ENCODE measurements at places on chromosomes 1 and 21.
A peak's percentile ranks its signal among the peaks of the same experiment; 100 is the strongest.

GRCh38 chr1:227388214-227389168 is 70.2 kb upstream of the CDC42BPA start:
- DNase-seq = peak; percentile 66

- no peak for DNase-seq
Measured at GRCh38 chr1:3187415-3188149, 118.6 kb downstream of the PRDM16 start.

GRCh38 chr1:205335692-205336091 is 14.1 kb upstream of the NUAK2 start:
- DNase-seq = peak; percentile 93

GRCh38 chr1:17020502-17020901 is 8.8 kb upstream of the ATP13A2 start:
- DNase-seq = no peak

GRCh38 chr1:21631944-21632887 is 36.9 kb downstream of the RAP1GAP start:
- DNase-seq = no peak

GRCh38 chr1:226884966-226885820 is 14.8 kb downstream of the PSEN2 start:
- no peak for DNase-seq

DNA sequence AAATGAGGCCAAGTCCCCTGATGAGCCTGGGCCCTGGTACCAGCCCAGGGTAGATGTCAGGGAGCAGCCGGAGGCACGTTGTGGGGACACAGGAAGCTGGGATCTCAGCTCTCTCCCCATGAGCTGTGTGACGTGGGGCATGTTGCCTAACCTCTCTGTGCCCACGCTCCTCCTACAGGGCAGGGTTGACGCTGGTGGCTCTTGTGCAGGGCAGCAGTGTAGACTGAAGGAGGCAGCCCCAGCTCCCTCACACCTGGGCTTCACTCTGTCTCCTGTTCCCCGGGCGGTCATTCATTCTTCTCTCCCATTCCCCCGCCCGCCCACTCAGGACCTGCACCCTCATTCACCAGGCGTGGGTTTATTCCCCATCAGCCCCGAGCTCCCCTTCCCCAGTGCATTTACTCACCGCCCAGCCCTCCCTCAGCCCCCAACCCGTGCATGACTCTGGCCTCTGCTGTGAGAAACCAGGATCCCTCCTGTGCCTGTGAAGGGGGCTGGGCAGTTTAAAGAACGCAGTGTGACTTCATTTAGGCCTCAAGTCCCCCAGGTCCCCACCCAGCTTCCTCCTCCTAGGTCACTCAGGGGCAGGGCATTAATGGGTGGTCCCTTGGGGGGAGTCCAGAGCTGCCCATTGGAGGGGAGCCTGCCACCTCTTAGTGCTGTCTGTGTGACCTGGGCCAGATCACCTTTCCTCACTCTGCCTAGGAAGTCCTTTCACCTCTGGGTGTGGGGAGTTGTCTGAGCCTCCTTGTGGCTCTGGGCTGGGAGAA is 285.7 kb downstream of the PTPRU start:
- peak; percentile 43 for DNase-seq

- DNase-seq = no peak
Measured at GRCh38 chr1:245404952-245405351, 250.2 kb downstream of the KIF26B start.

DNA sequence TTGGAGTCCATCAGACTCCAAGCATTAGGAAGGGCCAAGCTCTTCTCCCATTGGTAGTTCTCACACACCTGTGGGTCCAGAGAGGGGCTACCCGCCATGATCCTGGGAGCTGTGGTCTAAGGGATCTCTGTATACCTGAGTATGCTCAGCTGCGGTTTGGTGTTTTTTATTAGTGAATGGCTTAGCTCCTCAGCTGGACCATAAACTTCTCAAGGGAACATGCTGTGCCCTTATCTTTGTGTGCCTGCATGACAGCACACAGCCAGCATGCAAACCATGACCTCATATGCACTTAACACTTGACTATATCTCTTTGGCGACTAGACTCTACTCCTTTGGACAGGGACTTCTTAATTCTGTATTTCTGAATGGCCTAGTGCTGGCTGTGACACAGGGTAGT is 94.5 kb downstream of the CD58 start:
- no peak for DNase-seq

DNA sequence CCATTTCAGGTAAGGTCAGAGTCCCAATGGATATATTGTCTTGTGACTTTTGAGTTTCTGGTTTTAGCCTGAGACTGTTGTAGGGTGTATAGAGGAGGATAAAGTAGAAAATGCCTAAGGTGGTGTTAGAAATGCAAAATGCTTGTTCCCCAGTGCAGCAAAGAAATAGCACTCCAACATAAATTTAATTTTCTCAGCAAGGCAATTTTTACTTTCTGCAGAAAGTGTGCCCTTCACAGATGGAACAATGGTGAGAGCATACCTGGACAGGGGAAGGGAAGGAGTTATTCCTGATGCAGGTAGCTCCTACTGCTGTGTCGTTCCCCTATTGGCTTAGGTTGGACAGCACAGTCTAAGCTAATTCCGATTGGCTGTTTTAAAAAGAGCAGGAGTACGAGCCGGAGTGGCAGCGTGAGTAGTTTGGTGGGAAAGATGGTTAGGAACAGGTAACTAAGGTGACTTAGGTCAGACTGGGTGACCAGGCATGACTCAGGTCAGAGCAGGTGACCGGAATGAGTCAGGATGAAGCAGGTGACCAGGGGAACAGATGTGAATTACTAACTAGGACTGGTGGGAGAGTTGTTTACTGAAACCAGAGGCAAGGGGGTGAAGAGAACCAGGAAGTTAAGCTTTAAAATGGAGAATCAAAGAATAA is 21.5 kb downstream of the SPATA45 start:
- peak; percentile 73 for DNase-seq

DNA sequence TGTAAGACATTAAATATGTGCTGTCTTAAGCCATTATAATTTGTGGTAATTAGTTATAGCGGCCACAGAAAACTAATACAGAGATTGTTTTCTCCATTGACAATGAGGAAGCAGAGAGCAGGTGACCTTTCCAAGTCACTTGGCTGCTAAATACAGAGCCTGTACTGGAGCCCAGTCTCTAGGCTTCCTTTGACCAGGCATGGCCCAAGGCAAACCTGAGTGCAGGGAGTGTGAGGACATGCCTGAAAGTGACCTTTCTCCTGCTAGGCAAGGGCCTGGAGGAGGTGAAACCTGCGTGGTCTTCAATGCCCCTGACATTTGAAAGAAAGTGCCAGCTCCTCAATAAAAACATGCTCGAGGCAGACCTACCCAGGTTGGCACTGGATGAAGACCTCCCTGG is 12.5 kb upstream of the CHI3L1 start:
- DNase-seq = no peak

- DNase-seq = peak; percentile 57
Measured at GRCh38 chr1:229058729-229059128, 212.2 kb upstream of the RAB4A start.

- peak; percentile 59 for DNase-seq
Measured at GRCh38 chr1:197683895-197684553, 91.3 kb downstream of the DENND1B start.

- no peak for DNase-seq
Measured at GRCh38 chr1:183101081-183101480, 77.9 kb downstream of the LAMC1 start.

GRCh38 chr1:33055210-33056008 is 18.7 kb upstream of the AK2 start:
- DNase-seq = peak; percentile 90

- DNase-seq = no peak
Measured at GRCh38 chr1:72140222-72140621, 142.1 kb downstream of the NEGR1 start.

DNA sequence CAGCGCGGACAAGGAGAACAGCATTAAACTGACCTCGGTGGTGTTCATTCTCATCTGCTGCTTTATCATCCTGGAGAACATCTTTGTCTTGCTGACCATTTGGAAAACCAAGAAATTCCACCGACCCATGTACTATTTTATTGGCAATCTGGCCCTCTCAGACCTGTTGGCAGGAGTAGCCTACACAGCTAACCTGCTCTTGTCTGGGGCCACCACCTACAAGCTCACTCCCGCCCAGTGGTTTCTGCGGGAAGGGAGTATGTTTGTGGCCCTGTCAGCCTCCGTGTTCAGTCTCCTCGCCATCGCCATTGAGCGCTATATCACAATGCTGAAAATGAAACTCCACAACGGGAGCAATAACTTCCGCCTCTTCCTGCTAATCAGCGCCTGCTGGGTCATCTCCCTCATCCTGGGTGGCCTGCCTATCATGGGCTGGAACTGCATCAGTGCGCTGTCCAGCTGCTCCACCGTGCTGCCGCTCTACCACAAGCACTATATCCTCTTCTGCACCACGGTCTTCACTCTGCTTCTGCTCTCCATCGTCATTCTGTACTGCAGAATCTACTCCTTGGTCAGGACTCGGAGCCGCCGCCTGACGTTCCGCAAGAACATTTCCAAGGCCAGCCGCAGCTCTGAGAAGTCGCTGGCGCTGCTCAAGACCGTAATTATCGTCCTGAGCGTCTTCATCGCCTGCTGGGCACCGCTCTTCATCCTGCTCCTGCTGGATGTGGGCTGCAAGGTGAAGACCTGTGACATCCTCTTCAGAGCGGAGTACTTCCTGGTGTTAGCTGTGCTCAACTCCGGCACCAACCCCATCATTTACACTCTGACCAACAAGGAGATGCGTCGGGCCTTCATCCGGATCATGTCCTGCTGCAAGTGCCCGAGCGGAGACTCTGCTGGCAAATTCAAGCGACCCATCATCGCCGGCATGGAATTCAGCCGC is 2.5 kb downstream of the S1PR1 start:
- no peak for DNase-seq

- no peak for DNase-seq
Measured at GRCh38 chr1:6823793-6824192, 38.5 kb downstream of the CAMTA1 start.

DNA sequence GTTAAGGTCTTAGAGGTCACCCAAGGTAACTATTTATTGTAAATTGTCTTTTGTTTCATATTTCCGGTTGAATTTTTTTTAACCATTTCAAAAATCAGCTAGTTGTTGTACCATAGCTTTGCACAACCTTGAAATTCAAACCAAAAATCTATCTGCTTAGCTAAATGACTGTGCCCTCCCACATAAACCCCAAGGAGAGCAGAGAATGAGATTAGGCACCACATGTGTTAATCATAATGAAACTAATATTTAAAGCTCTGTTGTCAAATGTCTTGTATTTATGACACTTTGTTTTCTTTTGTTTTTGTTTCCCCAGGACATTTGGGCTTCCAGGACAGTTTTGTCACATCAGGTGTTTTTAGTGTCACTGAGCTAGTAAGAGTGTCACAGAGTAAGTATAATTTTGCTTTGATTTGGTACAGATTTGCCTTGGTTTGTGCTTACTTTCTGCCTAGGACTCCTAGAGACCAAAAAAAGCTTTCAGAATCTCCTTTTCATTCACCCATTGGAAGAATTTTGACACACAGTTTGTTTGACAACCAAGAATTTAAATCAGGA is 249.9 kb downstream of the NFIA start:
- DNase-seq = no peak

GRCh38 chr1:61300899-61301298 is 218.5 kb downstream of the NFIA start:
- no peak for DNase-seq

DNA sequence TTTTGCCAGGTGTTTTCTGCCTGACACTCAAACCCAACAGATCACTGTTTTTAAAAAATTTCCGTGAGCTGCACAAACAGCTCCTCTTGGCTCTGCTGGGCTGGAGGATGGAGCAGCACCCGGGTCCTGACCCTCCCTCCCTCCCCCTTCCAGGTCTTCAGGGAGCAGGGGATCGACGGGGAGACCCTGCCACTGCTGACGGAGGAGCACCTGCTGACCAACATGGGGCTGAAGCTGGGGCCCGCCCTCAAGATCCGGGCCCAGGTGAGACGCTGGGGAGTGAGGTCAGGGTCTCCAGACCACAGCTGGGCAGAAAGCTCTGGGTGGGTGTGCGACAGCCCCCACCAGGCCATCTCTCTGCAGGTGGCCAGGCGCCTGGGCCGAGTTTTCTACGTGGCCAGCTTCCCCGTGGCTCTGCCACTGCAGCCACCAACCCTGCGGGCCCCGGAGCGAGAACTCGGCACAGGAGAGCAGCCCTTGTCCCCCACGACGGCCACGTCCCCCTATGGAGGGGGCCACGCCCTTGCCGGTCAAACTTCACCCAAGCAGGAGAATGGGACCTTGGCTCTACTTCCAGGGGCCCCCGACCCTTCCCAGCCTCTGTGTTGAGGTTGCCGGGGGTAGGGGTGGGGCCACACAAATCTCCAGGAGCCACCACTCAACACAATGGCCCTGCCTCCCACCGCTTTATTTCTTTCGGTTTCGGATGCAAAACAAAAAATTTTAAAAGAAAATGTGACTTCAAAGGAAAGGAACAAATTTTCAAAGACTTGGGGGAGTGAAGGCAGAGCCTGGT is 15.3 kb downstream of the NOC2L start:
- no peak for DNase-seq

DNA sequence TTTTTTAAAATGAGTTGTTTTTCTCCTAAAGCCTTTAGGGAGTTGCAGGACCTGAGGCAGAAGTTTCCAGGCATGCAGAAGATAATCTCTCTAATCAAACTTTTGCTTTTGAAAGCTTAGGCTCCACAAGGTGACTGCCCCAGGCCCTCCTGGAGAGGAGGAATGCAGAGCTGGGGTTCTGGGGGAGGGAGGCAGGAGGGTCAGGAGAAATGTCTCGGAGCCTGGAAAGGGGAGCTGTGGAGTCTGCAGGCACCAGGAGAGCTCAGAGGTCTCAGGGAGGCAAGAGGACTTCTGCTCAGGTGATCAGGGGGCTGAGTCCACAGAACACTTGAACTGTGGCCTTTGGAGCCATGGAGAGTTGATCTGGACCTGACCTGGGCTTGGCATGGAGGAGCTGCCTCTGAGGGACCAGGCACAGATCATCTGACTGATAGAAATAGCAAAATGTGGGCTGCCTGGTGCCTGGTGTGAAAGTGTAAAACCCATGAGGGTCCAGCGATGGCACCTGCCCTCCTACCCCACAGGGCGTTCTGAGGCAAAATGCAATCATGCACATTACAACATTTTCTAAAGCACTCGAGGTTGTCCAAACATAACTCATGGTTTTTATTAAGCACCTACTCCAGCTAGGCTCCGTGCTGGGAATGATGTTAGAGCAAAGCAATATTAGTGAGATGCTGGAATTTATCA is 10.0 kb upstream of the ABCG1 start:
- DNase-seq = peak; percentile 64

GRCh38 chr21:35197191-35197590 is 148.1 kb upstream of the RUNX1 start:
- no peak for DNase-seq

DNA sequence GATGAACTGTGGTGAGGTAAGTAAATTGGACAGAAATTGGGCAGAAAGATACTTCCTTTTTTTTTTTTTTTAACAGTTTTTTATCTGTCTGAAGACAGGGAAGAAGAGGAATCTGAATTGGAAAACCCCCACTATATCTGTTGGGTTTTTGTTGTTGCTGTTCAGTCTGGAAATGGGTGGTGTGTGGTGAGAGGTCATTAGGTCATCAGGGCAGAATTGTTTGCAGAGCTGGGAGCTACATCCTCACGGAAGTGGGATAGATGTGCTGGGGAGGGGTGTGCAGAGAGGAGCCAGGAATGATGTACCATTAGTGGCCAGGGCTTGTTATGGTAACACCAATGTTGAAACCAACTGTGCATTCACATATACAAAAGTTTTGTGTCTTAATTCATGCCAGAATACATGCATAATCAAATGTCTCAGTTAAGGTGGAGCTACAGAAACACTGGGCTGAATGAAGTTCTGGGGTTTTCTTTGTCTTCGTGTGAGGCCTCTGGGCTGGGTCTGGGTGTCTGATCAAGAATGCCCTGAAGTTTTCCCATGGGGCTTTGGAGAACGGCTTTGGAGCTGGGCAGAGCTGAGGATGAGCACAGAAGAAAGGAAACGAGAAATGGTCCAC is 12.4 kb downstream of the USP25 start:
- DNase-seq = peak; percentile 67
